Pancreas (tissue), 10 donors: ENCODE measurements at places on chromosomes 12 and 14. TPM values are rescaled to one million over a fixed set of nuclear protein-coding genes. Genes with fewer than 3 reads are reported as not detected.
A peak's percentile ranks its signal among the peaks of the same experiment; 100 is the strongest.

DNA sequence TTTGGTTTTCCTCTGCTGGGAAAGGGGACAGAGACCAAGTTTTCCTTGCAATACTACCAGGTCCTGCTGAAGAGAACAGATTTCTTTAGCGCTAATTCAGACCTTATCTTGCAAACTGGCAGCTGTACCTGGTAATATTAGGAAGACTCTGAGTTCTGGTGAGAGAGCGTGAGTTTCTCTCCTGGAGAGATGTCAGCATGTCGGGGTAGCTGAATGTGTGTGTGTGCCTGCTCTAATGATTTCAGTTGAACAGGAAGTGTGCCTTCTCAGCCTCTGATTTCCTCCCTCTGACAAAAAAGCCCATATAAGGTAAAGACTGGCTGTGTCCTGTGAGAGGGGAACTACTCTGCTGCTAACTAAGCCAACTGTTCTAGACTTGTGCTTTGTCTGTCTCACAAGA lies 10.3 kb upstream of the ERP27 start:
- peaks cover 9% of the 10 kb centered on the region for H3K4me1 ChIP-seq
- no peak overlapping the region for H3K4me3 ChIP-seq

SLC15A4 gene
- 10.5 TPM for total RNA-seq

DNA sequence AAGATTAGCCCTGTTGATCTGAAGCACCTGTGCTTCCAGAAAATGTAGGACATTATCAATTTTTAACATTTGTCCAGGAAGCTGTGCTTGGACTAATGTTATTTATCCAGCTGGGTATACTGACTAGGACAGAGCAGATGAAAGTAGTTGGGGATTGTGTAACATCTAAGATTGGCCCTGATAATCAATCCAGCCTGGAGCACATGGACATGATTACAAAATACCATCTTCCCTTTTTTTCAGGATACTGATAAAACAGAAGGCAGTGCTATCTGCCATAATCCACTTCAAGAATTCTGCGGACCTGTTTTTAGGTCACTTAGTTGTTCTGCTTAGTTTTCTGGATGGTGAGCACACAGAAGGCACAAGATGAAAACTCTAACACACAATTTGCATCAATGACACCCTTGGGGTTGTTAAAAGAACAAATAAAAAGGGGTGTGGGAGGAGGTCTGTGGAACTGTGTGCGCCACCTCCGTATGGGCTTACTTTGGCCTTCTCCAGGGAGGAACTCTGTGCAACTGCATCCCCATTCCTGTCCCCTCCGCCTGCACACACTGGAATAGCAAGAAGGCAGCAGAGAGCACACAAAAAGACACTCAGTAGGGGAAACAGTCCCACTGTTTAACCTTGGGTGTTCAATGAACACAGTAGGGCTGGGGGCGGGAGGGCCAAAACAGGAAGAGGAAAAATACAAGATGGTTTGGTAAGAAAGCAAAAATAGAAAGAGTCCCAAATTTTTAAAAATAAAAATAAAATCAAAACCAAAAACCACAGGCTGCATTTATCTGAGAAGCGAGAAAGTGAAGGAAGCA lies 31.1 kb upstream of the DUSP6 start:
- H3K4me1 ChIP-seq, result peaks cover 17% of the 10 kb centered on the region
- H3K4me3 ChIP-seq, result no peak overlapping the region
- H3K27ac ChIP-seq, result peak overlapping the region; percentile 58
- H3K36me3 ChIP-seq, result no peaks in the 10 kb centered on the region
- H3K27me3 ChIP-seq, result no peaks in the 10 kb centered on the region

GRCh38 chr14:61346793-61347192 lies 25.4 kb downstream of the PRKCH start:
- no peak for DNase-seq
- H3K36me3 ChIP-seq, result no peaks in the 10 kb centered on the region
- no peaks in the 10 kb centered on the region for H3K27me3 ChIP-seq
- no peak overlapping the region for H3K4me3 ChIP-seq
- H3K4me1 ChIP-seq, result no peaks in the 10 kb centered on the region

DNA sequence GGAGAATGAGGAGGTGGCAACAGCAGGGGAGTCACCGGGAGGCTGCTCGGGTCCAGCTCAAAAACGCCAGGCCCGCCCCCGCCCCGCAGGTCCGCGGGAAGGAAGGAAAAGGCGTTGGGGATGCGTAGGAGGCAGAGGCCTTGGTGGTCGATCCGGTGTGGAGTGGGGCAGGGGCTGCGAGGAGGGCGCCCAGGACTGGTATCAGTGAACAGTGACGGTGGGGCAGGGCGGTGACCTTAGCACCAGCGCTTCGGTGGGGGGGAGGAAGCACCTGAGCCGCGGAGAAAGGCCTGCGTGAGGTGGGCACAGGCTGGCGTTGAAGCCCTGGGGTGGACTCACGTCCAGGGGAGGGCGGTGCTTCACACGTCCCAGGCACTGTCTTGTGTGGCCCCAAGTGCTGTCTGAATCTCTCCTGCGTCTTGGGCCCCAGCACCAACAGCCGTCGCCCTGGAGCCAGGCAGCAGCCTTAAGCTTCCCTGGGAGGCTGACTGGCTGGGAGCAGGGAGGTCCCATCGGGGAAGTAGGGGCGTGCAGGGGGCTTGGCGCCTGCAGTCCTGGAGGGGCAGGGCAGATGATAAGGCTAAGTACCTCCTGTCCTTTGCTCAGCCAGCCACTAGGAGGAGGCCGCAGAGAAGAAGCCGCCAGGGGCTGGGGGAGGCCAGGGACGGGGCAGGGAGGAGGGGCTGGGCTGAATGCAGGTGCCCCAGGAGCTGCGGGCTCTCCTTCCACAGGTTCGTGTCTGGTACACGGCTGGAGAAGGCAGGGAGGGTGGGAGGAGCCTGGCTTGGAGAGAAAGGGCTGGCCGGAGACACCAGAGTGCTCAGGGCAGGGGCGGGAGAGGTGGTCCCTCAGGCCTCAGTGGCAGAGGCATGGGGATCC lies 26.5 kb downstream of the ZBTB42 start:
- H3K27me3 ChIP-seq, result no peaks in the 10 kb centered on the region
- peaks cover 8% of the 10 kb centered on the region for H3K4me1 ChIP-seq
- H3K4me3 ChIP-seq, result peak overlapping the region; percentile 19
- peak overlapping the region; percentile 42 for H3K27ac ChIP-seq
- no peaks in the 10 kb centered on the region for H3K36me3 ChIP-seq

DNA sequence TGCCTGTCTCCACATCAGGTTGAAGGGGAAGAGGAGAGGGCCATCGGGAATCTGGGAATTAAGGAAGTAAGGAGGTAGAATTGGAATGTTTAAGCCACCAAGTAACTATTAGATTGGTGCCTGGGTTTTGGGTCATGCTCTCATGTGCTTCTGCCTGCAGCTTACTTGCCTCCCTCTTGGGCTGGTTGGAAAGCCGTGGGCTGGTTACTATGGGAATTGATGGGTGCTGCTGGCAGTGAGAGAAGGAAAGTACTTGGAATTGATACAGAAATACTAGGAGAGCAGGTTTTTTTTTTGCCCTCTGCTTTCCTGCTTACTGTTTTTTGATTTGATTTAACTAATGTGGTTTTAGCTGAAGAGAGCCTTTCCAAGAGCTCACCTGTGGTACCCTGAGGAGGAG lies 493.5 kb upstream of the RGS6 start:
- peaks cover 4% of the 10 kb centered on the region for H3K4me1 ChIP-seq
- H3K27me3 ChIP-seq, result no peaks in the 10 kb centered on the region
- DNase-seq, result peak; percentile 38
- no peak overlapping the region for H3K4me3 ChIP-seq

SMOC1 gene
- total RNA-seq, result 4.2 TPM

DNA sequence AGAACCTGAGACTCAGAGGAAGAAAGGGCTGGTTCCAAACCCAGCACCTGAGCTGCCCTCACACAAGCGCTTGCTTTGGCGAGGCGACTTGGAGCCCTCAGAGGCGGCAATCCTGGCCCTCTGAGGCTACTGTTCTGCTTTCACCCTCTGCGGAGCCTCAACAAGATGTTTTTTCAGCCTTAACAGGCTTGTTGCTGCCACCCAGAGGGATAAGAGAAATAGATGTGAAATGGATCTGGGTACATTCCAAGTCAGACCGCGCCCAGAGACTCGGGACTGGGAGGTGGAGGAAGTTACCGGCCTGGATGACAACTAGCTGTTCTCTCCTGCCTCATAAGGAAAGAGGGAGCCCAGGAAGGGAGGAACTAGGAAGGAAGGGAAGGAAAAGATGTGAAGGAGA lies 89.6 kb downstream of the TTC7B start:
- H3K36me3 ChIP-seq, result no peaks in the 10 kb centered on the region
- DNase-seq, result no peak
- no peak overlapping the region for H3K4me3 ChIP-seq
- no peak overlapping the region for H3K27ac ChIP-seq
- H3K4me1 ChIP-seq, result no peaks in the 10 kb centered on the region

GRCh38 chr12:26158078-26158764 lies 33.4 kb upstream of the BHLHE41 start:
- no peaks in the 10 kb centered on the region for H3K36me3 ChIP-seq
- no peaks in the 10 kb centered on the region for H3K27me3 ChIP-seq
- H3K4me3 ChIP-seq, result no peak overlapping the region
- no peak overlapping the region for H3K27ac ChIP-seq

- no peak overlapping the region for H3K27ac ChIP-seq
- peaks cover 4% of the 10 kb centered on the region for H3K4me1 ChIP-seq
- no peaks in the 10 kb centered on the region for H3K36me3 ChIP-seq
These were observed 197.3 kb upstream of the CPNE8 start for GRCh38 chr12:39102474-39103209.

DNA sequence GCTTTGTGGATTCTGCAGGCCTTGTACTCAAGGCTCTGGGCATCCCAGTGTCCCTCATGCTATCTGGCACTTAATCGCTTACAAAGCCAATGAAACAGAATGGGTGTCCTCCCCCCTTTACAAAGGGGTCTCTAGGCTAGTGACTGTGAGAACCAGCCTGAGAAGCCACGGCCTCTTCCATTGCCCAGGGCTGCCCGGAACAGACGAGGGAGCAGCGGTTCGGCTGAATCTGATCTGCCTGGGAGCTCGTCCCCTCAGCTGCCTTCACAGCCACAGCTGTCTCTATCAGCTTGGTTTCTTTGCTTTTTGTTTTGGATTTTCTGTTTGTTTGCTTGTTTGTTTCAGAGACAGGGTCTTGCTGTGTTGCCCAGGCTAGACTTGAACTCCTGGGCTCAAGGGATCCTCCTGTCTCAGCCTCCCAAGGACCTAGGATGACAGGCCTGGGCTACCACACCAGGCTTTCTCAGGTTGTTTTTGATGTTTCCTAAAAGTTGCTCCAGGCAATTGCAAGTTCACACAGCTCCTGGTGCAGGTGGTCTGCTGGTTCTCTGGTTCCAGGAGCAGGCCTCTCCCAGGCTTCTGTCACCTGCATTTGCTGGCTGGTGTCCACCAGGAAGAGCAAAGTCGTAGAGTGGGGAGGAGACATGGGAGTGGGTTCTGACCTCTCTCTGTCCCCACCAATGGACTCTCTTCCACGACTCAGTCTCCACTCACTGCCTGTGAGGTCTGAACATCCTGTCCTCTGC lies 10.9 kb upstream of the RIN3 start:
- no peak overlapping the region for H3K4me3 ChIP-seq
- no peak overlapping the region for H3K27ac ChIP-seq
- H3K4me1 ChIP-seq, result no peaks in the 10 kb centered on the region
- no peaks in the 10 kb centered on the region for H3K36me3 ChIP-seq

ASCL1 gene
- total RNA-seq, result 0.12 TPM

GRCh38 chr14:106518054-106518943 lies 991.9 kb downstream of the TMEM121 start:
- no peak overlapping the region for H3K27ac ChIP-seq
- H3K36me3 ChIP-seq, result no peaks in the 10 kb centered on the region
- no peak overlapping the region for H3K4me3 ChIP-seq
- no peaks in the 10 kb centered on the region for H3K4me1 ChIP-seq
